ENCODE measurements at places on chromosomes 1 and 21.

DNA sequence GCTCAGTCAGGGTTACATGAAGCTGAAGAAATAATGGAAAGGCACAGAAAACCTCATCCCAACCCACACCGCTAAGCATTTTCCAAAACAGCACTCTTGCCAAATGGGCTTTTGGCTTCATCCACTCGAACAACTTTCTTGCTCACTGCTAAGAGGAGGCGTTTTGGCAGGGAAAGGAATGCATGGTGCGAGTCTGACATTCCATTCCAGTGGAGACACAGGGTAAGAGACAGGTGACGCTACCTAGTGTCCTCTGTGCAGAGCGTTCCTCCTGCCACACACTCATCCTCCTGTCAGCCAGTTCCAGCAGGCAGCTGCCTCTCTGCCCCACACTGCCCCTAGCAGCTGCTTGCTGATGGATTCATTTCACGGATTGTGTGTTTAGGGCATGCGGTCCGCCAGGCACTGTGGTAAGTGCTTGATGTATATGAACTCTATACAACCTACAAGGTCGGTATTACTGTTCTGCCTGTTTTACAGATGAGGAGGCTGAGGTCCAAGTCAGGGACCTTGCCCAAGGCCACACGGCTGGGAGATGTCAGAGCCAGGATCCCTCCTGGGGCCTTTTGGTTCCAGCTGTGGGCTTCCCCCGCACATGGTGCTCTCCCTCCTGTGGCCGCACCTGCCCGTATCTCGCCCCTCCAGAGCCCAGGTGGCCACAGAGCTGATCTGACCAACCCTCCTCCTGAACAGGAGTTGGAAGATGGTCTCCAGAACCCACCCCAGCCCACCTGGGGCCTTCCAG lies 25.7 kb upstream of the BACE2 start:
- DNase-seq = no peak

- DNase-seq = peak; percentile 37
Observed at GRCh38 chr1:20717452-20718342, at the start of gene KIF17. Gene KIF17, minus strand, starts transcription at chr1:20718007. Its CDS starts 301 bp downstream, at chr1:20717706.

GRCh38 chr21:28923439-28923975 lies 69.2 kb downstream of the LTN1 start:
- no peak for DNase-seq

- no peak for DNase-seq
Observed at GRCh38 chr21:44347911-44348451, 5.4 kb upstream of the TRPM2 start.

GRCh38 chr1:240004086-240004749 lies 87.5 kb upstream of the FMN2 start:
- DNase-seq = no peak

DNA sequence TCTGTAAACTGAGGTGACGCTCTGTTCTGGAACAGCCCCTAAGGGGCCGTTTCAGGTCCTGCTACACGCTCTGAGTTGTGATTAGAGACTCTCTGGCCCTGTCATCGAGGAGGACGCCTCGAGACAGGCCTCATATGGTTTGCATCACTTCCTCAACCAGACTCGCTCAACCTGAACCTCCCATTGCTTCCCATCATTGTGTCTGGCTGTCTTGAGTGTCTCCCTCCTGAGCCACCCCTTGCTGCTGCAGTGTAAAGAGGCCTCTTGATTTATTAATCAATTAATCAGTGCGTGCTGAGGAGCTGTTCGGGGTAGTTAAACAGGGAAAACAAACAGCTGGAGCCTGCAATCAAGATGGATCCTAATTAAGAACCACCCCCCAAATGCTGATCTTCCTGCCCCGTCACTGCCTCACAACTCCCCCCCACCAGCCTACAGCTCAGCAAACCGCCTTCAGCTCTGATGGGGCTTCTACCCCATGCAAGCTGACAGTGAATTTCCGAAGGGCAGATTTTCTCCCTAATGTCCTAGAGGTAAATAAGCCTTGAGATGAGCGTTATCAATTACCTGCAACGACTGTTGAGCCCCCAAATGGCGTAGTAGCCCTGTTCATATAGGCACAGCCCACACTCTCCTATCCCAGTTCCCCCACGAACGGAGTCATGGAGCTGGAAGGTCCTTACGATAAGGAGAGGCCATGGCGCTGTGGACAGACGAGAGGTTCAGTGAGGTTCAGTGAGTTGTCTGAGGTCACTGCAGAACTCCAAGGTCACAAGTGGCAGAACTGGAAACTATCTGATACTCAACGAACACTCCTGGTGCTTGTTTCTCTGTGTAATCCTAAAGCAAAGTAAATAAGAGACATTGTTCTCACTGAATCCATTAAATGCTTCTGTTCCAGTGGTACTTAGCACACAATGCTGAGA lies 210.6 kb downstream of the KIF26B start:
- DNase-seq = no peak
